CD14-positive monocyte (primary cell): ENCODE measurements at places on chromosomes 6 and 20. TPM values are rescaled to one million over a fixed set of nuclear protein-coding genes. Genes with fewer than 3 reads are reported as not detected.

Gene ENPP5
- polyA plus RNA-seq, result not detected

Gene EDN3
- not detected for polyA plus RNA-seq

- DNase-seq, result no peak
- H3K4me1 ChIP-seq, result peaks cover 25% of the 10 kb centered on the region
- H3K27me3 ChIP-seq, result no peaks in the 10 kb centered on the region
- no peak overlapping the region for H3K4me3 ChIP-seq
These were observed 78.2 kb downstream of the PSMG4 start for GRCh38 chr6:3336859-3337515.

GRCh38 chr6:113920663-113921267 is 50.2 kb downstream of the HDAC2 start:
- no peaks in the 10 kb centered on the region for H3K27me3 ChIP-seq
- no peaks in the 10 kb centered on the region for H3K4me1 ChIP-seq
- H3K27ac ChIP-seq, result no peak overlapping the region

DNA sequence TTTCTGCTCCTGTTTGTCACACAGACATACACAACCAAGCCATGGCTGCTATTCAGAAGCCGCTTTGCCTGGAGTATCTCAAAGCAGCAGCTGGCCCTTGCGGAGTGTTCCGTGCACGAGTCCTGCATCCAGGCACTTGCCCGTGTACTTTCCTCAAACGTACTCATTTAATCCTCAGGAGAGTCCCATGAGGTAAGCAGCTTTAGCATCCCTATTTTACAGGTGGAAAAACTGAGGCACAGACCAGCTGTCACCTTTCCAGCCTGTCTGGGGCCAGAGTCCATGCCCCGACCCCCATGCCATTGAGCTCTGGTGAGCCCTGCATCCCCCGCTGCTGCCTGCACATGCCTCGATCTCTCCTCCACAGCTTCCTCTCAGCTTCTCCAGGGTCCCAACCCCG is 130.0 kb downstream of the ERMARD start:
- H3K27ac ChIP-seq, result no peak overlapping the region
- H3K36me3 ChIP-seq, result no peaks in the 10 kb centered on the region
- H3K4me1 ChIP-seq, result no peaks in the 10 kb centered on the region
- no peak overlapping the region for H3K4me3 ChIP-seq
- no peak for DNase-seq

DNA sequence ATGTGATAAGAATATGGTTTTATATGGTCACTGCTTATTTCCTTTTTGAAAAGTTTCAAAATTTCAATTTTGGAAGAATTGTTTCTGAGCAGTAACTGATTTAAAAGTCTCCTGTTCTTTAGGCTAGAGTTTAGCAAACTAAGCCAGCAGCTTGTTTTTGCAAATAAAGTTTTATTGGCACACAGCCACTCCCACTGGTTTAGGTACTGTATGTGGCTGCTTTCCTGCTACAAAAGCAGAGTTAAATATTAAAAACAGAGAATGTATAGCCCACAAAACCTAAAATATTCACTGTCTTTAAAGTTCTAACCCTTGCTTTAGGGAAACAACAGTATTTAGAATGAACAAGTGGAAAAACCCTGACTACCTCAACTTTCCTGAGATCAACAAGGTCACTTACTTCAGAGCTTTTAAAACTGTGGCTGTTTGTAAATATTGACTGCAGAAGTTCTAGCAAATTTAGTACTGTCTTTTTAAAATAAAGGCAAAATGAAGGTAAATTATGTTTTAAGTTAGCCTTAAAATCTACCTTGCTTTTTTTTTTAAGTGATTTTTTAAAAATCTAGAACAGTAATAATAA is 104.1 kb downstream of the B3GAT2 start:
- no peak for DNase-seq
- H3K27me3 ChIP-seq, result no peaks in the 10 kb centered on the region
- H3K36me3 ChIP-seq, result peaks cover 38% of the 10 kb centered on the region
- H3K27ac ChIP-seq, result no peak overlapping the region
- no peaks in the 10 kb centered on the region for H3K4me1 ChIP-seq

DNA sequence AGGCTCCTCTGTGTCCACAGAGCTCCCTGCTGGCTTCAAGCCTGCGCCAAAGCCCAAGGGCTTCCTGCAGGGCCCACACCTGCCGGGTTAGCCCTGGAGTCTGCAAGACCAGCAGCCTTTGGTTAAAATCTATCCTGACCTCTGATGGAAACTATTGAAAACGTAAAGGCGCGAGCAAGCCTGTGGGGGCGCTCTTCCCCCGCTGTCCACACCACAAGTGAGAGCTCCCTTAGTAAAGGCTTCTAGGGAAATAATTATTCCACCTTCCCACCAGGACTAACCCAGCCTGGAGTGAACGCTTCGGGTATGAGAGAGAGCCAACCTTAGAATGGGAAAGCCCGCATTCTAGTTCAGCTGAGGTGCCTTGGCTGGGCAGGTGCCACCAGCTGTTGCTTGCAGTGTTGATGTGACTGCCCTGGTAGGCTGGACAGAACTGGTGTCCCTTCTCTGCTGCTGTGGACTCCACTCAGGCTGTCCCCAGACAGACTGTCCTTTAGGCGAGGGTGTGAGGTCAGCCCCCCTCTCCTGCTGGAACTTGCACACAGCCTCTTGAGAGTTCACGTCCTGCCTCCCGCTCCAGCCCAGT is 68.7 kb downstream of the SYTL3 start:
- H3K4me3 ChIP-seq, result no peak overlapping the region
- H3K27me3 ChIP-seq, result no peaks in the 10 kb centered on the region
- no peak for DNase-seq
- no peak overlapping the region for H3K27ac ChIP-seq
- H3K4me1 ChIP-seq, result peaks cover 50% of the 10 kb centered on the region

GRCh38 chr6:105458084-105458483 is 55.2 kb upstream of the PREP start:
- peaks cover 5% of the 10 kb centered on the region for H3K4me1 ChIP-seq
- no peak for DNase-seq
- H3K27ac ChIP-seq, result no peak overlapping the region
- H3K36me3 ChIP-seq, result no peaks in the 10 kb centered on the region
